ENCODE measurements at places on chromosomes 1 and 21. TPM values are rescaled to one million over a fixed set of nuclear protein-coding genes. Genes with fewer than 3 reads are reported as not detected.

The ELK4 gene
- 71.0 TPM for total RNA-seq

The C8B gene
- total RNA-seq, result not detected

The LCE2C gene
- total RNA-seq, result not detected

The SLC1A7 gene
- not detected for total RNA-seq

The TMEM234 gene
- 9.2 TPM for total RNA-seq

The SYTL1 gene
- total RNA-seq, result 20.0 TPM

The RNU1-1 gene
- total RNA-seq, result 1,003 TPM

The ERG gene
- not detected for total RNA-seq

The CAPN9 gene
- total RNA-seq, result not detected

The ZBTB48 gene
- total RNA-seq, result 28.5 TPM

The MTHFR gene
- 12.4 TPM for total RNA-seq

The ALG6 gene
- 21.0 TPM for total RNA-seq

The ELAPOR1 gene
- 12.5 TPM for total RNA-seq

The C4BPA gene
- not detected for total RNA-seq

The ADGRL4 gene
- not detected for total RNA-seq

The ZSWIM5 gene
- total RNA-seq, result 1.1 TPM

The TFF3 gene
- not detected for total RNA-seq

The TSPAN2 gene
- 1.4 TPM for total RNA-seq

The RIPK4 gene
- 0.21 TPM for total RNA-seq

The ALG14 gene
- 3.7 TPM for total RNA-seq

The TEX35 gene
- not detected for total RNA-seq

The OR2AK2 gene
- not detected for total RNA-seq

The OVAAL gene
- not detected for total RNA-seq

The VPS13D gene
- 25.9 TPM for total RNA-seq

The UMODL1 gene
- not detected for total RNA-seq

The CERS2 gene
- total RNA-seq, result 218 TPM

The MCOLN3 gene
- 0.46 TPM for total RNA-seq

The SFN gene
- 0.27 TPM for total RNA-seq

The CYP4A22 gene
- total RNA-seq, result not detected

The RHCE gene
- total RNA-seq, result 0.29 TPM

The ZBTB8OS gene
- 83.7 TPM for total RNA-seq

The LIN9 gene
- 10.2 TPM for total RNA-seq

All from activated CD8-positive, alpha-beta memory T cell treated with anti-CD3 and anti-CD28 coated beads for 36 hours (primary cell).